HT1080 (cell line): ENCODE measurements at places on chromosomes 12 and 14.
A peak's percentile ranks its signal among the peaks of the same experiment; 100 is the strongest.

GRCh38 chr12:65984227-65984479 is 146.4 kb downstream of the LLPH start:
- DNase-seq = no peak

DNA sequence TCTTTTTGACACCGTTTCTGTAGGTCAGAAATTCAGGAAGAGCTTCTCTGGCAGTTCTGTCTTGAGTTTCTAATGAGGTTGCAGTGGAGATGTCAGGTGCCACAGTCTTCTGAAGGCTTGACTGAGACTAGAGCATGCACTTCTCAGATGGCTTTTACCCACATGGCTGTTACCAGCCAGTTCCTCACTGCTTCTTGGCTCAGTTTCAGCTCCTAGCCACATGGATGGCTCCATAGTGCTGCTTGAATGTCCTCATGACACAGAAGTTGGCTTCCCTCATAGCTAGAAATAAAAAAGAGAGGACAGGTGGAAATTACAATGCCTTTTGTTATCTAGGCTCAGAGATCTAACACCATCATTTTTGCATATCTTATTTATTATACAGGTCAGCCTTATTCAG is 38.1 kb upstream of the SLC2A13 start:
- DNase-seq = no peak

DNA sequence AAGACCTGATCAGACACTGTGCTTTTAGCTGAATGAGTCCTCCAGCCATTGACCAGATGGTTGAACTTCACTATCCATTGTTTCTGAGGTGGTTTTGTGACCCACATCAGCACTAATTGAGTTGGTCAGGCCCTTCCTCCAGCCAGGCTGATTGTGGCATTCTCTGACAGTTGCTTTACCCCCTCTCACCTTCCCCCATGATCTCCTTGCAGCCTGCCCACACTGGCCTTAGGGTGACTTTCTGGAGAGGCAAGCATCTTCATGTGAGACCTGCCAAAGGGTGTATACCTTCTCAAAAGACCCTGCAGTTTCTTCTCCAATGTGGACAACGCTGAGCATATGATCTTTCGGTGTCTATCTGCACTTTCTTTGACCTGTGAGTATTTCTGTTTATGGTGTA is 83.9 kb downstream of the GPATCH2L start:
- no peak for DNase-seq

DNA sequence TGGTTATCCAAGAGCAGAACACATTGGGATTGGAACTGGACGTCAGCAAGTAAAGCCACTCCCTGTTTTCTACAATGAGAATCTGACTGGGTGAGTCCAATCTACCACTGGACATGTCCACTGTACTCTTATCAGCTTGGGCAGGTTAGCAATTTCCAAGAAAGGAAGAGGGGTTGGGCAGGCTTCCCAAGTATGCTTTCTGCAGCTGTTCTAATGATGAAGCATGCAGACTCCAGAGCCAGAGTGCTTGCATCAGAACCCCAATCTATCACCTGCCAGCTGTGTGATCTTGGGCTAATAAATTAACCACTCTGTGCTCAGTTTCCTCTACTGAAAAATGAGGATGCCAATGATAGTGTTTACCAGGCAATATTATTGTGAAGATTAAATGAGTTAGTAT is 92.0 kb downstream of the EMP1 start:
- no peak for DNase-seq

DNA sequence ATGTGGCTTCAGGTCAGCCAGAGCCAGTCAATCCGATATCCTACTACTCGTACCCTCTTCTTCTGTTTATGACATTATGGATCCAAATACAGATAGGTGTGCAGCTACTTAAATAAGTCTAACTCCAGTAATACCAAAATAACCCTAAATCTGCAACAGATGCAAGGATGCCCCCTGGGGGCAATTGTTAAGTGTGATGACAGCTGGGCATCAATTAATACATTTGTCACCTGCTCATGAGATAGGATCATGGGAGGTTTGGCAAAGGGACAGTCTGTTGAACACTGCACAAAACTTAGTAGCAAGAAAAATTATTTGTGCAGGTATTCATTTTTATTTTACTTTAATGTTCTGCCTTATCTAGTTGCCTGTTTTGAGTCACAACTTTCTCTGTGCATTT is 83.2 kb downstream of the SLC38A6 start:
- no peak for DNase-seq

DNA sequence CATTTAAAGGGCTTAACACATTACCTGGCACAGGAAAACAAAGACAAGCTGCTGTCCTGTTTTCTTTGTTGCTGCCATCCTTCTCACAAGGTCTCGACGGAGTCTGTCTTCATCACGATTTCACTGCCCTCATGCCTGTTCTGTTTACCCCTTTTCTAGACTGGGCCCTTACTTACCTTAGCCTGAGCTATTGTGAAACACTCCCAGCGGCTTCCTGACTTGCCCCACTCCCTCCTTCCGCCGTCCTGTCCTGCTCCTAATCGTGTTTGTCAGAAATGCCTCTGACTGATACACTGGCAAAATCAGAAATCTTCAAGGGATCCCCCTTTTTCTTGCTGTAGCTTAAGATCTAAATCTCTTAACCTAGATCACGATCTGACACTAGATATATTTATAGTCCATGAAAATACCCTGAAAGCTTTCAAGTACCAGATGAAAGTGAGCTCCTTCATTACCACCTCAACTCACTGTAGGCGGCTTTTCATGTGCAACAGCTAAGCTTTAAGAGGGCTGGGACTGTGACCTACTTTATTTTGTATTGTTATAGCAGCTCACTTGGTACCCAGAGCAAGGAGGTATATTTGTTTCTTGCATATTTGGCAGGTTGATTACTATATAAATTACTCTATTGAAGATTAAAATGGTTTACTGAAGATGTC is 32.1 kb downstream of the TECPR2 start:
- no peak for DNase-seq

GRCh38 chr12:25502118-25502517 is 51.0 kb downstream of the LMNTD1 start:
- DNase-seq = no peak

DNA sequence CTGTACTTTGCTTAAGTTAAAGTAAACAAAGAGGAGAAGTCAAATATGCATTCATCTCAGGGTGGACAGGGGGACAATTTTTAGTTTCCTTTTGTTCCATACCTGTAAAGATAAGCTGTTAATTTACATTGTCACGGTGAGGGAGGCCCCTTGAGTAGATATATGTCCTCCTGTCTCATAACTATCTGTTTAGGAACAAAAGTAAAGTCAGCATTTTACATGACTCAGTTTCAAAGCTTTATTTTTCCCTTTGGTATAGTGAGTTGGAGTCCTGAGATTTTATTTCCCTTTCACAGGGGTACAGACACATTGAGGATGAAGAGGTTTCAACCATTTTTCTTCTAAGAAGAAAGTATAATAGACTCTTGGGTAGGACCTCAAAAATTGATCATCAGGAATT is 50.1 kb downstream of the TESPA1 start:
- no peak for DNase-seq

DNA sequence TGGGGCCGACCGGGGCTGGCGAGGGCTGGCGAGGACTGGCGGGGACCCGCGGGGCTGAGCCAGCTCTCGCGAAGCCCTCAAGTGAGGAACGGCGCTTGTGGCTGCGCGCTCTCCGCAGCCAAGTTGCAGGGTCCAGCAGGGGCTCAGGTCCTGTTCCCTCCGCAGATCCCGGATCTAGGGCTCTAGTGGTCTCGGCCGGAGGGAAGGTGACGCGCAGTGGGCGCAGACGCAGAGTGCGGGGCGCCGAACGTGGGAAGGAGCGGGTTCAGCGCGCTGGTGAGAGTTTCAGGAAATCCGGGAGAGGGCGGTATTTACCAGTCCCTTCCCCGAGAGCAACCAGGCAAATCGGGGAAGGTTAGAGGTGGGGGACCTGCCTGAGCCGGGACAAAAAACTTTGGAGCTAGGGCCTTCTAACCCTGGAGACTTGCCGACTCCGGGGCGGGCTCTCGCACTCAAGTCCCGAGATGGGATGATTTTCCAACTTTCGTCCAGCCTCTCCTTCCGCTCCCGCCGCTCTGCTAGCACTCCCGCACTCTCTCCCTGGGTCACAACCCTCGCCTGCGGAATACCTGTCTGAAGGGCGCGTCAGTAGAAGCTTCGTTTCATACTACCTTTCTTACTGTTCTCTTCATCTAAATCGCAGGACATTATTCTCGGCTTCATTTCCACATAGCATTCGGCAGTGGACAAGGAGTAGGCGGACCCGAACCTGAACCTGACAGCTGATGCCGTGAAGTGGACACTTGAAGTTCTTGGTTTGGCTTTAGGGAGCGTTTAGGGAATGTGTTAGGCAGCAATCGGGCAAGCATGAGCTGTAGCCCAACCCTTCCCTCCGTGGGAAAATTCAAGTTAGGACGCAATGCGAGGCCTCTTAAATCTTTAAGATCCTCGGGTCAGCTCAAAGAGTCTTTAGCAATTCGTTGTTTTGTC is 13.6 kb upstream of the PAX9 start:
- peak; percentile 45 for DNase-seq

- DNase-seq = peak; percentile 79
Measured at GRCh38 chr14:23640524-23641141, 4.5 kb downstream of the DHRS2 start.

GRCh38 chr14:61691495-61691894 is 3.8 kb upstream of the HIF1A start:
- DNase-seq = no peak

- peak; percentile 23 for DNase-seq
Measured at GRCh38 chr12:79933532-79934264, 1.2 kb downstream of the PPP1R12A start.

DNA sequence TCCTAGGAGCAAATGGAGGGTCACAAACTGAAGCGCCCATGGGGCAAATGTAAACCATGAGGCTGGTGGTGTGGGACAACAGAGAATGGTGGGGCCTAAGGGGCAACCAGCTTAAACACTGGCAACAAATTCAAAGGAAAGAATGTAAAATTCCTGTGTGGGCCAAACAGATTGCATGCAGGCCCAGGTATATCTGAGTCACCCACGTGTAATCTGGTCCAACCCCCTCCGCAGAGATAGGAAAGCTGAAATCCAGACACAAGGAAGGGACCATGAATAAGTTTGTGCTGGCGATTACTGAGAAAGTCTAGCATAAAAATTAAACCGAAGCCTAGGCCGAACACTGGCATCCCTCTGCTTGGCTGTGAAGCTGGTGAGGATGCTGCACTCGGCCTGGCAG is 71.6 kb downstream of the ITPK1 start:
- DNase-seq = no peak

DNA sequence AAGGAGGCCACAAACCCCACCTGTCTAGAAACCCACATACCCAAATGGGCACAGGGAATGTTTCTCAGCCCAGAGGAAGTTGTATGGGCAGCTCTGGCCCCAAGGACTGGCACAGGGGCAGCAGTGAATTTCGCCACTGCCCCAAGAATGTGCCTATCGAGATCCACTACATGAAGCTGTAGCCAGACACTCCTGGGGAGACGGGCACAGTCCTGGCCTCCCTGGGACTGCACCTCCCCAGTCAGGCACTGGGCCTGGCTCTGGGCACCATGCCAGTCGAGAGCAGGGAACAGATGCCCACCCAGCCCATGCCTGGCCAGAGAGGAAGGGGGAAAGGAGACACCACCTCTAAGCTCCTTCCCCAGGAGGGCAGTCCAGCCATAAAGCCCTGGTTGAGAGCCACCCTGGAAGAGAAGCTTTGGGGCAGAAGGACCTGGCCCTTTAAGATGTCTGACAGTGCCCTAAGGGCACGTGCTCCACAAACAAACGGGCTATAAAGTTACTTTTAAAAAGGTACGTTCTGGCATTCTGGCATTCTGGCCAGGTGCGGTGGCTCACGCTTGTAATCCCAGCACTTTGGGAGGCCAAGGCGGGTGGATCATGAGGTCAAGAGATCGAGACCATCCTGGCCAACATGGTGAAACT is 8.4 kb downstream of the ADCY6 start:
- no peak for DNase-seq

- no peak for DNase-seq
Measured at GRCh38 chr12:70719071-70719470, 81.8 kb upstream of the PTPRB start.

GRCh38 chr14:96663076-96663475 is 134.1 kb upstream of the VRK1 start:
- no peak for DNase-seq

DNA sequence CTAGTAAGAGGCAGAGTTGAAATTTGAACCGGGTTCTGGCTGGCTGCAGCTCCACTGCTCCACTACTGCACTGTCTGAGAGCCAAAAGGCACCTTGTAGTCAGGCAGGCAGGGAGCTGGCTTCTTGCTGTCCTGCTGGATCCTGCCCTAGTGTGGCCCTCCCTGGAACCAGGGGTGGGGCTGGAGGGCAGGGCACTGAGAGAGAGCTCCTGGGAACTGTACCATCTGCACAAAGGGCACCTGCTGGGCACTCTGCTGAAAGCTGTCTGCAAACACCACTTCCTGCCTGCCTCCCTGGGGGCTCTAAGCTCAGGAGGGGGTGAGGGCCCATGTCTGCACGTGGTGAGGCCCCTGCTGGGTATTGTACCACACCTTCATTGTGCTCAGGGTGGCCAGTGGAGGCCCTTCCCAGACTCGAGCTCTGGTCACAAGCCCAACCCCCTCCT is 19.0 kb upstream of the TCL1B start:
- DNase-seq = no peak

- no peak for DNase-seq
Measured at GRCh38 chr12:25698772-25699171, 145.7 kb upstream of the LMNTD1 start.

DNA sequence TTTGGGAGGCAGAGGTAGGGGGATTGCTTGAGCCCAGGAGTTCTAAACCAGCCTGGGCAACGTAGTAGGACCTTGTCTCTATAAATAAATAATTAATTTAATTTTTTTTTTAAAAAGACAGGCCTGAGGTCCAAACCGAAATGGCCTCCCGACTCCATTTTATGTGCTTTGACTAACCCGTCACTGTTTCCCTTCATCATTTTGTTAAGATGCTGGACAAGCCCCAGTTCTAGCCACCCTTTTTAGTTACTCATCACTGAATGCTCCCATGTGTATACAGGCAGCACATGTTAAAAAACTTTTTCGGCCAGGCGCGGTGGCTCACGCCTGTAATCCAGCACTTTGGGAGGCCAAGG is 83.6 kb upstream of the RESF1 start:
- DNase-seq = no peak

- no peak for DNase-seq
Measured at GRCh38 chr12:33222357-33222756, 217.3 kb downstream of the SYT10 start.

DNA sequence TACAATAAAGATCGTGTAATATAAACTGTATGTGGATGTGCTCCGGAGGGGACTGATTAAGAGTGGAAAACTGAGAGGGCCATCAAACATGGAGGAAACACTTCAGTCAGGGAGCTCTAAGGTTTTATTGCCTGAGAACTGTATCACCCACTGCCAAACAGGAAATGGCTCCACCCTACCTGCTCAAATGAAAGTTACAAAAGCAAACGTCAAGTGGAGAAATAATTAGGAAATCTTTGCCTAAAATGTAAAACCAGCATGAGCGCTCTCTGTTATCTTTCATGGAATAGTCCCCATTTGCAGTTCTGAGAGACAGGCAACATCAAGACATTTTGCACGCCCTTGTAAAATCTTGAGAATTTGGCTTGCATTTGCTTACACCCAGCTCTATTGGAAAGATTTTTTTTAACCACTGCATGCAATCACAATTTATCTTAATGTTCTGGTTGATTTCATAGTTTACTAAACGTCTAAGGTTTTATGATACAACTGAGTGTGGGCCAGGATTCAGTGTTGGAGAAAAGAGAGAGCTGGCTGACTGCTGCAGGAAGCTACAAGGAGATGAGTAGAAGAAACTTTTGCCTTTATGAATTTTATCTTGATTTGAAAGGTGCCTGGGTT is 344.0 kb upstream of the PRICKLE1 start:
- no peak for DNase-seq
